Activated T-helper 2 cell treated with anti-CD3 and anti-CD28 coated beads, Interferon-gamma antibody, Interleukin-2, Interleukin-4, amounts not matched to agents 10 μg/mL and 5 μg/mL and 100 μg/mL, durations not matched to agents 14 hours and 24 hours and 36 hours (primary cell): ENCODE measurements at places on chromosomes 11 and 22. TPM values are rescaled to one million over a fixed set of nuclear protein-coding genes. Genes with fewer than 3 reads are reported as not detected.

DNA sequence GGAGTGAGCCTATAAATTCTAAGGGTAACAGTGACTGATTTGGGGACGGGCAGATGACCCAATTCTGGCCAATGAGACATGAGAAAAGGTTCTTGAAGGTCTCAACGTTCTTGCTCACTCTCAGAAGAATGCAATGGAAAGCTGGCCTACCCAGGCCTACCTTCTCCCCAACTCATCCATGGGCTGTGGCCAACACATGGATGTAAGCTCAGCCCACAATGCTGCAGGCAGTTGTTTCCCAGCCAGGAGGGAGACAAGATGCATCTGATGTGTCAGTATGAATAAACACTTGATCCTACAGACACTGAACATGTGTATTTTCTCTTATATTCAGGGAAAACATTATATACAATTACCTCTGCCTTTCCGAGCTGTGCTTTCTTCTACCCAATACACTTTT lies 24.4 kb downstream of the PI4KA start:
- no peak overlapping the region for H3K27ac ChIP-seq
- peaks cover 42% of the 10 kb centered on the region for H3K36me3 ChIP-seq
- DNase-seq: no peak
- H3K4me1 ChIP-seq: peaks cover 2% of the 10 kb centered on the region
- H3K4me3 ChIP-seq: no peak overlapping the region
- H3K27me3 ChIP-seq: no peaks in the 10 kb centered on the region

- no peak overlapping the region for H3K4me3 ChIP-seq
- peaks cover 7% of the 10 kb centered on the region for H3K4me1 ChIP-seq
- H3K36me3 ChIP-seq: peaks cover 3% of the 10 kb centered on the region
- DNase-seq: no peak
- H3K27me3 ChIP-seq: no peaks in the 10 kb centered on the region
Measured at GRCh38 chr11:69053546-69054396, 5.0 kb downstream of the TPCN2 start.

GRCh38 chr22:50251477-50252081 lies 514 bp upstream of the HDAC10 start:
- DNase-seq: no peak
- H3K4me3 ChIP-seq: no peak overlapping the region
- no peak overlapping the region for H3K27ac ChIP-seq
- H3K27me3 ChIP-seq: no peaks in the 10 kb centered on the region
- peaks cover 10% of the 10 kb centered on the region for H3K36me3 ChIP-seq

DNA sequence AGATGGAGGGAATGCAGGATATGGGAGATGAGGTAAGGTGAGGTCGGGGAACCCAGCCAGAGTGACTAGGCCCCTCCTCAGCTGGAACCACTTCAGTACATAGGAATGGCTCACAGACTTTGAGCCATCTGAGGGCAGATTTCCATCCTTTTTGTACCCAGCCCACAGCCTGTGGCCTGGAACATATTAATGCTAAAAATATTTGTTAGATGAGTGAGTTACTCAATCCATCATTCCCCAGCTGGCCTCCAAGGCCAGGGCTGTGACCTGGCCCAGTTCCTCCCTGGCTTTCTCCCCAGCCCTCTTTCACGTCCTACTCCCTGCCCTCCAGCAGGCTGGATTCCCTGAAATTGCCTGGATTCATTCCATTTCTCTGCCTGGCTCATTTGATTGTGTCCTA lies 57.2 kb upstream of the PRDM11 start:
- H3K27ac ChIP-seq: no peak overlapping the region
- no peak overlapping the region for H3K4me3 ChIP-seq
- DNase-seq: no peak
- H3K4me1 ChIP-seq: peaks cover 5% of the 10 kb centered on the region
- peaks cover 13% of the 10 kb centered on the region for H3K27me3 ChIP-seq

DNA sequence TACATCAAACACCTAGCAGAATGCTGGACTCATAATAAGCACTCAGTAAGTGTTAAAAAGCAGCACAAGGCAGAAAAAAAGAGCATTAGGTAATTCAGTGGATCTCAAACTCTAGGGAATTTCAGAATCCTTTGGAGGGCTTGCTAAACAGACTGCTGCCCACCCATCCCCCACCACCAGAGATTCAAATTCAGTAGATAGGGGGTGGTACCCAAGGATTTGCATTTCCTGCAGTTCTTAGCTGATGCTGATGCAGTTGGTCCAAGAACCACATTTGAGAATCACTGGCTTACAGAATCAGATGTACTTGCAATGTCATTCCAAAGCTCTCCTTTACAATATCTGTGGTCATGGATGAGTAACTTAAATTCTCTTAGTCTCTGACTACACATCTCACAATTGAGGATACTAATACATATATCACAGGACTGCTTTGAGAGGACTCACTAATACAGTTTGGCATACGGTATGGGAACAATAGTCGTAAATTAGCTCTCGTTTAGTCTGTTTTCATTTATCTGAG lies 664.5 kb downstream of the KCNA4 start:
- H3K4me1 ChIP-seq: no peaks in the 10 kb centered on the region
- no peak for DNase-seq
- no peak overlapping the region for H3K4me3 ChIP-seq
- H3K36me3 ChIP-seq: no peaks in the 10 kb centered on the region
- no peak overlapping the region for H3K27ac ChIP-seq

RIMBP3B gene
- total RNA-seq: not detected in 2 replicates

GRCh38 chr11:94049351-94049750 lies 28.2 kb downstream of the HEPHL1 start:
- no peak overlapping the region for H3K4me3 ChIP-seq
- no peaks in the 10 kb centered on the region for H3K4me1 ChIP-seq
- H3K36me3 ChIP-seq: no peaks in the 10 kb centered on the region
- DNase-seq: no peak
- H3K27ac ChIP-seq: no peak overlapping the region

- no peak overlapping the region for H3K27ac ChIP-seq
- no peaks in the 10 kb centered on the region for H3K36me3 ChIP-seq
- no peak overlapping the region for H3K4me3 ChIP-seq
- H3K4me1 ChIP-seq: no peaks in the 10 kb centered on the region
- no peaks in the 10 kb centered on the region for H3K27me3 ChIP-seq
- no peak for DNase-seq
Measured at GRCh38 chr11:80529726-80530125, 1088.9 kb upstream of the TENM4 start.

DLG2 gene
- total RNA-seq: 1.8 and 2.1 TPM in 2 replicates

FOXRED2 gene
- 17.6 and 21.0 TPM in 2 replicates for total RNA-seq

- no peak overlapping the region for H3K4me3 ChIP-seq
- no peak for DNase-seq
- H3K4me1 ChIP-seq: no peaks in the 10 kb centered on the region
- no peak overlapping the region for H3K27ac ChIP-seq
- no peaks in the 10 kb centered on the region for H3K36me3 ChIP-seq
- no peaks in the 10 kb centered on the region for H3K27me3 ChIP-seq
Measured at GRCh38 chr11:70577948-70578347, 179.6 kb downstream of the CTTN start.

GRCh38 chr22:24102366-24103200 lies 78.7 kb upstream of the SUSD2 start:
- no peak overlapping the region for H3K4me3 ChIP-seq
- no peak for DNase-seq
- no peaks in the 10 kb centered on the region for H3K27me3 ChIP-seq
- no peak overlapping the region for H3K27ac ChIP-seq
- peaks cover 26% of the 10 kb centered on the region for H3K4me1 ChIP-seq

GRCh38 chr11:8706673-8707432 lies 24.3 kb downstream of the RPL27A start:
- H3K36me3 ChIP-seq: no peaks in the 10 kb centered on the region
- H3K4me3 ChIP-seq: no peak overlapping the region
- no peaks in the 10 kb centered on the region for H3K27me3 ChIP-seq
- H3K4me1 ChIP-seq: no peaks in the 10 kb centered on the region
- no peak overlapping the region for H3K27ac ChIP-seq

- no peak overlapping the region for H3K4me3 ChIP-seq
- H3K27ac ChIP-seq: no peak overlapping the region
- no peaks in the 10 kb centered on the region for H3K27me3 ChIP-seq
Measured at GRCh38 chr22:23122992-23123803, 18.6 kb downstream of the RSPH14 start.

GRCh38 chr11:10326012-10326964 lies 21.4 kb downstream of the ADM start:
- H3K27ac ChIP-seq: no peak overlapping the region
- H3K27me3 ChIP-seq: peaks cover 38% of the 10 kb centered on the region
- H3K36me3 ChIP-seq: no peaks in the 10 kb centered on the region
- H3K4me1 ChIP-seq: peaks cover 14% of the 10 kb centered on the region

GRCh38 chr11:12382451-12382850 lies 5.1 kb downstream of the PARVA start:
- no peak for DNase-seq
- H3K36me3 ChIP-seq: no peaks in the 10 kb centered on the region
- H3K4me3 ChIP-seq: no peak overlapping the region
- peaks cover 2% of the 10 kb centered on the region for H3K4me1 ChIP-seq

GRCh38 chr11:95991545-95991944 lies 67.6 kb upstream of the MTMR2 start:
- no peaks in the 10 kb centered on the region for H3K27me3 ChIP-seq
- no peak for DNase-seq
- no peak overlapping the region for H3K4me3 ChIP-seq
- H3K27ac ChIP-seq: no peak overlapping the region
- H3K36me3 ChIP-seq: peaks cover 33% of the 10 kb centered on the region

DNA sequence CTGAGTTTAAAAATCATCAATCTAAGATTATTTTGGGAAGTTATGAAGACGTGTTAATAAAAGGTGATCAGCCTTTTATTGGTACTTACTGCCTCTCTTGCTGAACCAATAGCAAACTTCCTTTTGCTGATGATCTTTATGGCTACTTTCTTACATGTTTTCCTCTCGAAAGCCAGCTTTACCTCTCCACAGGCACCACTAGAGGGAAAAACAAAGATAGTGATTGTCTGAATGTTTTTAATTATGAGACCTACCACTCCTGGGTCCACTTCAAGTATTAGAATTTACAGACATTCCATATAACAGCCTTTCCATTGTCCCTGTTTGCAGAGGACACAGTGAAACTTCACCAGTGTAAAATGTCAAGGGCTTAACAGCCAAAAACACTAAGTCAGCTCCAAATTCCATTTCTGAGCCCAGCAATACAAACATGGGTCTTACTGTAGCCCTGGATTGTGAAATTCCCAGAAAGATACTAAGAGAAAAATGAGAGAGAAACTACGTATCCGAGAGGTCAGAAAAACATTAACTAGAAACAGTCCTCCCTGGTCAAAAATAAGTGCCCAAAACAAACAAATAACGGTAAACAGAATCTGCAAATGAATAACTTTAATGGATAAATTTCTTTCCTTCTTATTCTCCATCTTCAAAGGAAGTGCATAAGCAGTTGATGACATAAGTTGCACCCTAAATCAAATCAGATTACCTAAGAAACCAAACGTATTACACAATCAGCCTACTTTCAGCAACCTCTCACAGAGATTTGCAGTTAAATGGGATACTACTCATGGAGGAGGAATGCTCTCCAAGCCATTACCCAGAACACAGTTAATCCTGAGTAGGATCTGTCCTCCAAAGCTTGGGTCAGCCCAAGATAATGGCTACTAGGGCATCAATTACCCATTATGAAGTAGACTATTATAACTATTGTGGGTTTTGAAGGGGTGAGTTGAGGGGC lies 29.5 kb downstream of the CHEK2 start:
- no peak for DNase-seq
- H3K27ac ChIP-seq: no peak overlapping the region
- peaks cover 16% of the 10 kb centered on the region for H3K4me1 ChIP-seq
- H3K27me3 ChIP-seq: no peaks in the 10 kb centered on the region
- H3K4me3 ChIP-seq: no peak overlapping the region
- H3K36me3 ChIP-seq: peaks cover 55% of the 10 kb centered on the region

FGF4 gene
- not detected in 2 replicates for total RNA-seq
